ENCODE measurements at places on chromosomes 4 and X.

GRCh38 chr4:37999965-38000364 is 39.8 kb downstream of the PTTG2 start:
- DNase-seq, result no peak

GRCh38 chr4:159455675-159456237 is 352.9 kb downstream of the RAPGEF2 start:
- peak; percentile 36 for DNase-seq

DNA sequence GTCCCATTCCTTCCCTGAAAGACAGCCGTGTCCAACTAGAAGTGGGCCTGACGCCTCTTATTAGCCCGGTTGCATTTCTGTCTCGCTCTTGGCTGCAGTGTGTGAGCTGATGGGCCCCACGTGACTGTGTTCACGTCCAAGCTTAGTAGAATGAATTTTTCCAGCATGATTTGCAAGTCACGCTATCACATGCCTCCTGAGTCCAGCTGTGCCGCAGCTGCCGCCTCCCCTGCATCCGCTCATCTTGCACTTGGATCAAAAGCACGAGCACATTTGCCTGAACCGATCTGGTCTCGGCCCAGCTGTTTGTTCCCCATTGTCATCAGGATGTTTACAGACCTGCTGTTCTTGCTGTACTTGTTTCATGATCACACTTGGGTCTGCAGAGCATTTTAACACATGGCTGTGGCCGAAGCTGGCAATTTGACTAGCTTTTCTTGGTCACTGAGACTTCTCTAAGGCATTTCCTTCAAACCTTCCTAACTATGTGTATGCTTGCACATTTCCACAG is 126.5 kb downstream of the KIT start:
- DNase-seq, result peak; percentile 100

DNA sequence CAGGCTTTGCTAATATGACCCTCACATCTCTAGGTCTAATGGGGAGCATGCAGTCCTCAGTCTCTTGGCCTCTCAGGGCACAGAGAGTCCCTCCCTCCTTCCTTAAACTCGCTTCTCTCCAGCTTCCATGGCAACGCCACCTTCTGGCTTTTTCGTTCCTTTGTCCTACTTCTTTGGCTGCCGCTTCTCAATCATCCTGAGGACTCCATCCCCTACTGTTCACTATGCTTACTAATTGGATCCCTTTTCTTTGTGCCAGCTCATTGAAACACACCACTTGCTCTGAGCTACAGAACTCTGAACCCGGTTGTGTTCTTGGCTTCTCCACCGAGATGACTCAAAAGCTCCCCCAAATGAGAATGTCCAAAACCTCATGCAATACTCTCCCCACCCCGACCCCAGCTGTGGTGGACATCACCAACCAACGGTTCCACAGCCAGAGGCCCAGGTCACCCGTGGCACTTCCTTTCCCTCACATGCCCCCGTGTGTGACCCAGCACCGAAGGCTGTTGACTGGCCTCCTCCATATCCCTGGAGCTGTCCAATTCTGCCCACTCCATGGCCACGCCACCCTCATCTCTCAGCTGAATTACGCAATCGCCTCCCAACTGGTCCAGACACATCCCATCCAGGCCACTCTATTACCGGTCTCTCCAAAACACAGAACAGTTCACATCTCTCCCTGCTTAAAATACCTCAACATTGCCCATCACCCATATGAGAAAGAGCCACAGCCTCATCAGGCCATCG is 34.7 kb downstream of the CRMP1 start:
- DNase-seq, result no peak

DNA sequence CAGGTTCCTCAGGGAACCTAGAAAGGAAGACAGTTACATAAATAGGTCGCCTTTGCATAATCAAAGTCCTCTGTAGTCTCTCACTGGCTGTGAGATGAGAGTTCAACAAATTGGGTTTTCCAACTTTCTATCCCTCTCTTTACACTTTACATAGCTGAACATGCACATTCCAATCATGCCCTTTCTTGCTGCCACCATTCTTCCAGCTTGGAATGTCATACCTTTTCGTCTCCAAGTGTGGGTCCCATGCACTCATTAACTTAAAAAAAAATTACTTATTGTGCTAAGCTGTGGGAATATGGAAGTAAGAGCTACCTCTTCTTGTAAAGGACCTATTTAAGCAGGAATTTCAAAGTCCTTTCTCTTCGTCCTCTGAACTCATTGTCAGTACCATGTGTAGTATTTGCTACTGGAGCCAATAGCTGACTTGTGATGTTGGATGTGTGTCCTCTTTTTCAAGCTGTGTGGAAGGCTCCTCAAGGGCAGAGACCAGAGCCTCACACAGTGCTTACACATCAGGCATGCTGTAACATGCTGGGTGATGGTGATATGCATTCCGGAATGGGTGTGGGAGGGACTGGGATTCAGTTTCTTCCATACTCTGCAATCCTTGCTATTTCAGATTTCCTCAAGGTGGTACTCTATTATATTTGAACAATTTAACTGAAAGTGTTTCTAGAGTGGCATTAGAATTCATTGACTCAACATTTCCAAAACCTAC is 7.1 kb downstream of the ENOPH1 start:
- DNase-seq, result peak; percentile 37

- peak; percentile 63 for DNase-seq
These were observed 26.5 kb downstream of the HCCS start for GRCh38 chrX:11137543-11138139.

GRCh38 chr4:40183615-40184411 is 13.0 kb upstream of the RHOH start:
- DNase-seq, result no peak

GRCh38 chr4:121148000-121148399 is 16.1 kb downstream of the TNIP3 start:
- DNase-seq, result peak; percentile 87

- DNase-seq, result no peak
These were observed 13.0 kb upstream of the FGF5 start for GRCh38 chr4:80253510-80253909.

DNA sequence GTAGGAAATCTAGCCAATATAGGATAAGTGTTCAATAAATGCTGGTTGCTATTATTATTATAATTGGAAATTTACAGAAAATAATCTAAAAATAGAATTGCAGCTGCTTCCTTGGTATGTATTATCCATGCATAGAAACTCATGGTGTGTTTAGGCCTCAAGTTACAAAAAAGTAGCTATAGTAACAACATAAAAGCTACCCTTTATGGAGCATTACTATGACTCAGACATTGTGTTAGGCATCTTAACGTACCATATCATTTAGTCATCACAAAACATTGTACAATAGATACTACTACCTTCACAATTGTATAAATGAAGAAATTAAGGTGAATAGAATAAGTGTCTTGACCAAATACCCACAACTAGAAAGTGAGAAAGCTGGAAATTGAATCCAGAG is 126.9 kb upstream of the NRK start:
- DNase-seq, result no peak

GRCh38 chr4:77354550-77354949 is 197.5 kb downstream of the CCNG2 start:
- DNase-seq, result no peak

DNA sequence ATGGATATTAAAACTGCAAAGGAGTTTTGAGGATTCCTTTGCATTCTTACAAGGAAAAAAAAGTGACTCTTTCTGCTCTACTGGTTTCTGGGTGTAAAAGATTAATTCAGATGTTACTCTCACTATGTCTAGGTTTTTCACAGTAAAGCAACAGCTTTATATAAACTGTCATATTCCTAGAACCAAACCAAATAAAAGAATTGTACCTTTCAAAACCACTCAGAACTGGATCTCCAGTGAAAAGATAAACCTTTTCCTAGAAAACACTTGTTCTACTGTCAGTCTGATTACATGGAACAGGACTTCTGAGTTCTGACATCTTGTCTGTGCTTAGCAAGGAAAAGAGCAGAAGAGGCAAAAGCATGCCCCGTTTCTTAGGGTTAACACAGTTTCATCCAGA is 5.0 kb upstream of the PPID start:
- DNase-seq, result no peak

GRCh38 chr4:121373841-121374240 is 7.0 kb downstream of the QRFPR start:
- DNase-seq, result no peak

- no peak for DNase-seq
These were observed 5.8 kb upstream of the G3BP2 start for GRCh38 chr4:75678965-75679364.

- peak; percentile 36 for DNase-seq
These were observed 28.0 kb downstream of the TBL1X start for GRCh38 chrX:9492901-9493300.

DNA sequence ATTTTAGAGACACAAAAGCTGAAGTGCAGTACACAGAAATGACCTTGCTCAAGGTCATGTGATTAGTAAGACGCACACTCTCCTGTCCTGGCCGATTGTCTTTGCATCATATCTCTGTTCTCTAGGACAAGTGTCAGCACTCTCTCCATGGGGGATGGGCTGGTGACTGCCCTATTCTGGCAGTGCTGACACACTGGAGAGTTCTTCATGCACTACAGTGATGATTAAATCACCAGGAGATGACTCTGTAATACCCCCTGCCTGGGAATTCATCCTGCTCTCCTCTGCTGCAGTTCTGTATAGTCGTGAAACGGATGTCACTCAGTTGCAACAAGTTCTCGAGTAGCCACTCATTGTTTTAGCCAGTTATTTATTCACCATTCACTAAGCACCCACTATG is 5.3 kb upstream of the SHISA3 start:
- no peak for DNase-seq

GRCh38 chrX:96591421-96591820 is 93.2 kb upstream of the DIAPH2 start:
- DNase-seq, result peak; percentile 14

GRCh38 chrX:73412930-73413329 is 33.9 kb upstream of the CDX4 start:
- no peak for DNase-seq

DNA sequence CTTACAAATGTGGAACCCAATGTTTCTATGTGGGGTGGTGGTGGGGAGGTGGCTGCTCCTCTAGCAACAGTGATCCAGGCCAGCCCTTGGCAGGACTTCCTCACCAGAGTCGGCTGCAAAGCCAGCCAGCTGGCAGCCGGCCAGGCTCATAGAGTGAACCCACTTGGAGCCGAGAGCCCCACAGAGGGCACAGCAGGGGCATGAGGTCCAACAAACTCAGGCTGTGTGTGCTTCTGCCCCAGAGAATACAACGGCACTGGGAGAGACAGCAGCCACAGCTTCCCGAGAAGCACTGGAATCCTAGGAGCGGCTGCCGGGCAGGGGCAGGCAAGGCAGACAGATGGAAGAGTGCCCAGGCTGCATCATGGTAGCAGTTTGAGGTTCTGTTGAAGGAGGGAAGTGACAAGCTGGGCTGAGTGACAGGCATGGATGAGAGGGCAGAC is 23.5 kb upstream of the SOWAHD start:
- peak; percentile 9 for DNase-seq

DNA sequence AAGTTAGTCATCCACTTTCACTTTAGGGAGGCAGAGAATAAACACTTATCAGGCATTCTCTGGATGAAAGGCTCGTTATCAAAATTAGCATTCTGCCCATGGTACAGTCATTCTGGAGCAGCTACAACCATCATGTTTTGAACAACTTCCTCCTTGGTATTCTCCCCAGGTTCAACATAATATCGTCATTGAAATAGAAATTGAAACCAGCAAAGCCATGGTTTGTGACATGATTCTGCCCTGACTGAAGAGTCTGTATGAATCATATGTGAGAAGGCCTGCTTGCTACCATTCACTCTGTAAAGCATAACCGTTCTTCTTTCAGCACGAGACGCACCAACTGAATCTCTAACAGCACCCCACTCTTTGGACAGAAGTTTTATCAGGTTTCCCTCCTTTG is 127.5 kb upstream of the RADX start:
- no peak for DNase-seq

GRCh38 chrX:118760025-118760424 is 32.6 kb downstream of the IL13RA1 start:
- DNase-seq, result no peak

Measured in AG10803 (cell line).